ENCODE measurements at places on chromosomes 11 and 22.

GRCh38 chr11:82832983-82833382 lies 67.2 kb downstream of the PRCP start:
- no peak for DNase-seq

- DNase-seq: no peak
These were observed 71.7 kb upstream of the EIF3M start for GRCh38 chr11:32511926-32512325.

- no peak for DNase-seq
These were observed 54.7 kb downstream of the ETS1 start for GRCh38 chr11:128532572-128533091.

GRCh38 chr11:72876147-72876546 lies 61.9 kb downstream of the ATG16L2 start:
- DNase-seq: no peak

- no peak for DNase-seq
These were observed 53.4 kb upstream of the ANO1 start for GRCh38 chr11:70024773-70025045.

Data from esophagus squamous epithelium (tissue), 5 donors.